BJ (cell line): ENCODE measurements at places on chromosomes 11 and 22. TPM values are rescaled to one million over a fixed set of nuclear protein-coding genes. Genes with fewer than 3 reads are reported as not detected.
A peak's percentile ranks its signal among the peaks of the same experiment; 100 is the strongest.

LRRC4C gene
- 0.04 TPM in 1 of 2 replicates, not detected in the other for polyA plus RNA-seq

- DNase-seq: peak; percentile 12
Observed at GRCh38 chr22:35685731-35686130, 31.9 kb upstream of the APOL5 start.

DNA sequence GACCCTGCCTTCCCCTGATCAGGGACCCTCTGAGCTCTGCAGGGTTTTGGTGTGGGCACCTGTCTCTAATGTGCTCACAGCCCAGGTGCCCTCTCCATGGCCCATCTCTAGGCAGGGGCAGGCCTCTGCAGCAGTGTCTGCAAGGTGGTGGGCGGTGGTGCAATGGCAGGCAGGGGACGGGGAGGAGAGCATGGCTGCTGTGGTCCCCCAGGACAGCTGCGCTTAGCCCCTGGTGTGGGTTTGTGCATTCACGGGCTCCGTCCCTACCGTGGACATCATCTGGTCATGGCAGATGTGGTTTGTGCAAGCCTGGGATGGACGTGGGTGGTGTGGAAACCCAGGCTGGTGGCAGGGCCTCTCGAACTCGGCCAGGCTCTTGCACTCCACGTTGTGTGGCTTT lies 443.1 kb downstream of the TBC1D22A start:
- DNase-seq: no peak

DNA sequence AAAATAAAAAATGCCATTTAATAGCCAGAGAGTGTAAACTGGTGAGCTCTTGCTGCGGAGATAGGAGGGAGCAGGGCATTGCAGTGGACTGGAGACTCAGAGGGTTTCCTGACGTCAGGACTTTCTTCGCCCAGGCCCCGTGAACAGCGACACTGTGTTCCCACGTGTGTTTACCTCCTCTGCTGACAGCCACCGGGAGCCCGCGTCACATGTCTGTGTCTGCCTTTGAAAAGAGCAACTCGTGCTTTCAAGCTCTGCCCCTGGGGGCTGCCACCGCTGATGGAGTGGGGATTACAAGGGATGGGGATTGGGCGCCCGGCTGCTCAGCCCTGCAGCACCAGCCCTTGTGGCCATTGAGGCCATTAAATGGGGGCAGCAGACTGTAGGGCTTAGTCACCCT lies 3.3 kb downstream of the TANGO2 start:
- DNase-seq: no peak

DNA sequence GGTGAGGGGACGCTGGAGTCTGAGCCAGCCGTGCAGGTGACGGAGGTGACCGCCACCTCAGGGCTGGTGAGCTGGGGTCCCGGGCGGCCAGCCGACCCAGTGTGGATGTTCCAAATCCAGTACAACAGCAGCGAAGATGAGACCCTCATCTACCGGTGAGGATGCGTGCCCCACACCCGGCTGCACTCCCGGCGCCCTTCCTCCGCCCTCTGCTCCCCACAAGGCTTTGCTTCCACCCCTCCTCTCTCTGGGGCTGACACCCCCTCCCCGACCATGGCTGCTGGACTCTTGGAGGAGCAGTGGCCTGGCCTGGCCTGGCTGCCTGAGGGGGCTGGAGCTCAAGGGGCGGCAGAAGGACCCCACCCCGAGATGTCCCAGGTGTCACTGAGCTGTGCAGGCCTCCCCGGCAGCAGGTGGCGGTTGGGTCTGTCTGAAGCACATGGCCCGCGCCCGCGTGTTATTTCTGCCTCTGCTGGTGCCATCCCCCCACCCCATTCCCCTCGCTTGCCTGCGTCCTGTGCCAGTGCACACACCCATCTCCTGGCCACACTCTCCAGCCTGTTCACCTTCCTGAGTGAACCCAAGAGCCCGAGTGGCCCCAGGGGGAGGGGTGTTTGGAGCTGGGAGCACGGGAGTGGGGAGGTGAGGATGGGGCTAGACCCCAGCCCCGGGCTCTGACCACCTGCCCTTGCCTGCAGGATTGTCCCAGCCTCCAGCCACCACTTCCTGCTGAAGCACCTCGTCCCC lies 2.2 kb downstream of the LRFN4 start:
- no peak for DNase-seq
